ENCODE measurements at places on chromosomes 16 and 17.
A peak's percentile ranks its signal among the peaks of the same experiment; 100 is the strongest.

DNA sequence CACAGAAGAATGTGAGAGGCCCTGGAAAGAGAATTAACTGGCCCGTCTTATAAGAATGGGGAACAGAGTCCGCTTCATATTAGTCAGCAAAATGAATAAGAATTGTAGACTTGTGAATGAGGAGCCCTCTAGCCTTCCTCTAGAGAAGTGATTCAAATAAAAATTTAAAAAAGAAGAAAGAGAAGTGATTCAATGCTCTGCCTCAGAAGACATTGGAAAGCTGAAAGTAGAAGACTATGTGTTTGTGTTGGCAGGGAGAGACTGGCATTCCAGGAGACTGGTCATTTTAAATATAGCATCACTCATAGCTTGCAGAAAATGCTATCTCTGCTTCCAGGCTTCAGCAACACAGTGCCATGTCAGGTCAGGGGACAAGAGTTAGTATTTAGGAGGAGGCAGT lies 190.6 kb upstream of the HS3ST3A1 start:
- no peak for DNase-seq

DNA sequence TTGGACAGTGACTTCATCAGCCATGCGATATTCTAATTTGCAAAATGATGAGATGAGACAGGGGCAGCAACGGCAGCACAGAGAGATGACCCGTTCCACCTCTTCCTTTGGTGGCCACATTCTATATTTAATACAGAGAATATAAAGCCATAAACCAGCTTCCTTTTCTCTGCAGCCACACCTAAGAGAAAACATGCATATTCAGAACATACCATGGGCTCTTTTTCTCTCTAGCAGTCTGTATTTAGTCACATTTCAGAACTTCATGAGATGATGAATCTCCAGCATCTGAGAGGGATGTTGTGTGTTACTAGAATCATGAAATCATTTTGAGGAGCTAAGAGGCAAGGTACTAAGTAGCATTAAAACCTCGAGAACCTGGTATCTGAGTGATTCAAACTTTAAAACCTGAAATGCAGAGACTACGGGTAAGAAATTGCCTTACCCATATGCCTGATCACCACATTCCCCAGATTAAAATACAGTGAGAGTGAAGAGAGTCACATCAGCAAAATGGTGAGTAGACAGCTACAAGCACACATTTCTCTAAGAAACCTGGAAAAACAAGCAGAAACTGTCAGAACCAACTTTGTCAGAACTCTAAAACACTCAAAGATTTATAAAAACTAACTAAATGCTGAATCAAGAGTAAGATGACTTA lies 55.5 kb upstream of the CPHXL start:
- DNase-seq, result no peak

- DNase-seq, result no peak
Measured at GRCh38 chr17:50799582-50799981, 32.3 kb upstream of the ANKRD40CL start.

DNA sequence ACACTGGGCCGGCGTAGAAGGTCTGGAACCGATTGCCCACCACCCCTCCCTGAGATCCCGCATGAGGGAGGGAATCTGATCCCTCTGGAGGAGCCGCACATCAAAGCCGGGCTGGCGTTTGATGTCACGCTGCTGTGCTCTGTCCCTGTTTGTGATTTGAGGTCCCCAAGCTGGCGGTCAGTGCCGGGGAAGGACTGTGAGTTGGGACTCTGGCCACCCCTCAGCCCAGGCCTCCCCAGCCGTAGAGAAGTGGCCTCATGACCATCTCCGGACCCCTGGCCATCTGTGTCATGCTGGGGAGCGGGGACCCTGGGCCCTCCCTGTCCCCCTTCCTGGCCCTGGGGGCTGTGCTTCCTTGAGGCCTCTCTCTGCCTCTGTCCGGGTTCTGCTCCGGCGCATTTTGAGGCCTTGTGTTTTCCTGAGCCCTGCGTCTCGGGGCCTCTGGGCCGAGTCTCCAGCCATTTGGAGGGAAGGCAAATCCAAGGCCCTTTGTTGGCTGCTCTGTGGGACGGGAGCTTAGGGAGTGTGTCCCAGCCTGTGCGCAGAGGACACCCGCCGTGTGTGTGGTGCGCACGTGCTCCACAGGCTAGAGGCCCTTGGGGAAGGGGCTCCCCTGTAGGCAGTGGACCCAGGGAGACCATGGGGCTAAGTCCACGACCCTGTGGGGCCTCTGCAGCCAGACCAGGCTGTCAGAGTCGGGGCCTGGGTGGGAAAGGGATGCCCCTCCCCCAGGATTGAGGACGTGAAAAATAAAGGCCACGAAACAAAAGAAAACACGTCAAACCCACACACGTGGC lies 15.1 kb downstream of the ASPSCR1 start:
- DNase-seq, result no peak

DNA sequence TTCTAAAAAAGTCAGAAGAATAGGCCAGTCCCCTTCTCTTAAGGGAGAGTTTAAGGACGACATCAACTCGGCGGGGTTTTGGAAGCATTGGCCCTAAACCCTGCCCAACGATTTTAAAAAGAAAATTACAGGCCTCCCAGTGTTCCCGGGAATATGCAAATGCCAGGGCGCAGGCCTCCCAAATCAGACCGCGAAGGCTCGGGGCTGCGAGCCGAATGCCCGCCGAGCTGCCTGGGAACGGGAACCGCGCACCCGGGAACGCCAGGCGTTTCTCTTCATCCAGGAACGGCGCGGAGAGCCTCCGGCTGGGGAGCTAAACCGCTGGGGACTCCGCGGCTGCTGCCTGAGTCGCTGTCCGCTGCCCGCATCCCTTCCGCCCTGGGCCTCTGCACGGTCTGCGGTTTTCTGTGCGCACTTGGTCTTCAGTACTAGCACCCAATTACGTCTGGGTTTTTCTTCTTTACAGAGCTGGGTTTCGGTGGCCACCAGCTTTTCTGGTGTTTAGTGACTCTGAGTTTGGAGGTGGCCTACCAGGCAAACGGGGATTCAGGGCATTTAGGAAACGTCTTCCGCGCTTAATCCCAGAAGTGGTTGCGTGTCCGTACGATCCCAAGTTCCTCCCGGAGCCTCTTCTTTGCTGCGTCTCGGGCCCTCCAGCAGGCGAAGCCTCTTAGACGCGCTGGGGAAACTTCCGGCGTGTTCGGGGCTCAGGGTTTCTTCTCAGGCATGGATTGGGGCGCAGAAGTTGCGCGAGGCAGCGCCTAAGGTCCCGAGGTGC lies 5.7 kb downstream of the IRX5 start:
- DNase-seq, result no peak

GRCh38 chr17:3035256-3035967 lies 28.0 kb downstream of the OR1D5 start:
- DNase-seq, result no peak

DNA sequence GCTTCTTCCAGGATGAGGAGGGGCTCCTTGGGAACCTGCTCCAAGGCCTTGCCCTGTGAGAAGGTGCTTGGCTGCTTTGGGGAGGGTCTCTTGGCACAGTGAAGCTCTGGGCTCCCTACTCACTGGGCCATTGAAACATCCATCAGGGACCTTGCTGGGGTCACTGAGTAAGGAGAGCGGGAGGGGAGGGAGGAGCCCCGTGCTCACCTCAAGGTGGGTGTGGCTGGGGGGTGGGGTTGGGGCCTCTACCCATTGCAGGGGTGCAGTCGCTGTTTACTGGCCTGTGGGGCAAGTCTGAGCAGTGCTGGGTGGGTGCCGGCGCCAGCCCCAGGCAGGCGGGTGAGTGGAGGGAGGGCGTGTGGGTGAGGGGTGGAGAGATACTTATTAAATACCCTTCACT lies 9.9 kb downstream of the TNS4 start:
- no peak for DNase-seq

DNA sequence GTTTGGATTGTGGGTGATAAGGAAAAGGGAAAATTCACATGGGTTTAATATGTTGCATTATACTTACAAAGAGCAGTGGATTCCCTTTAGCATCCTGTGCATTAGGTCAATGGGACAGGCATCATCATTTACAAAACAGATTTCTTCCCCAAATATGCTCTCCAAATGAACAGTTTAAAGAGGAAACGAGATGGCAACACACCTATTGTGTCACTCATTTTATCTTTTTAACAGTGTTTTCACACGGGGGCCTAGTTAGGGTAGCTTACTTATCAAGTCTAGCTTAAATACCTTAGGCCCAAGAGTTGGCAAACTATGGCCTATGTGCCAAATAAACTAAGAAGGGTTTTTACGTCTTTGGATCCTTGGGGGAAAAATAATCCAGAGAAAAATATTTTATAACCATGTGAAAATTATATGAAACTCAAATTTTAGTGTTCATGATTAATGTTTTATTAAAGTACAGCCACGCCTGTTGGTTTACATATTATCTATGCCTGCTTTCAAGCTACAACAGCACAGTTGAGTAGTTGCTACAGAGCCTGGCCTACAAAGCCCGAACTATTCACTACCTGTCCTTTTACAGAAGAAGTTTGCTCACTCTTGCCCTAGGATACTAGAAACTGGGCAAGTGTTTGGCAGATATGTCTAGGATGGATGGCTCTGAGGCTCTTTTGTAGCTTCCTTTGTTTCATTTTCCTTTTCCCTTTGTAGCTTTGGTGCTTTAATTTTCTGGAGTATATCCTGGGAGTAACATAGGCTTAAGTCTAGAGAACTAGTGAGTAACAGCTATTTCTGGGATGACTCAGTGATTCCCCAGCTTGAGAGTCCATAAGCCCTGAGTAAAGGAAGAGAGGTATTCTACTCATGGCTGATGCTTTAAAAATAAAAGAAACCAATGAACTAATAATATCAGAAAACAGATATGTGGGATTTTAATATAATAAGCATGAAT lies 12.4 kb downstream of the NUP93 start:
- DNase-seq, result no peak

- DNase-seq, result no peak
Measured at GRCh38 chr16:11034481-11034931, 90.1 kb downstream of the CLEC16A start.

GRCh38 chr17:67276075-67276474 lies 31.1 kb upstream of the HELZ start:
- no peak for DNase-seq

DNA sequence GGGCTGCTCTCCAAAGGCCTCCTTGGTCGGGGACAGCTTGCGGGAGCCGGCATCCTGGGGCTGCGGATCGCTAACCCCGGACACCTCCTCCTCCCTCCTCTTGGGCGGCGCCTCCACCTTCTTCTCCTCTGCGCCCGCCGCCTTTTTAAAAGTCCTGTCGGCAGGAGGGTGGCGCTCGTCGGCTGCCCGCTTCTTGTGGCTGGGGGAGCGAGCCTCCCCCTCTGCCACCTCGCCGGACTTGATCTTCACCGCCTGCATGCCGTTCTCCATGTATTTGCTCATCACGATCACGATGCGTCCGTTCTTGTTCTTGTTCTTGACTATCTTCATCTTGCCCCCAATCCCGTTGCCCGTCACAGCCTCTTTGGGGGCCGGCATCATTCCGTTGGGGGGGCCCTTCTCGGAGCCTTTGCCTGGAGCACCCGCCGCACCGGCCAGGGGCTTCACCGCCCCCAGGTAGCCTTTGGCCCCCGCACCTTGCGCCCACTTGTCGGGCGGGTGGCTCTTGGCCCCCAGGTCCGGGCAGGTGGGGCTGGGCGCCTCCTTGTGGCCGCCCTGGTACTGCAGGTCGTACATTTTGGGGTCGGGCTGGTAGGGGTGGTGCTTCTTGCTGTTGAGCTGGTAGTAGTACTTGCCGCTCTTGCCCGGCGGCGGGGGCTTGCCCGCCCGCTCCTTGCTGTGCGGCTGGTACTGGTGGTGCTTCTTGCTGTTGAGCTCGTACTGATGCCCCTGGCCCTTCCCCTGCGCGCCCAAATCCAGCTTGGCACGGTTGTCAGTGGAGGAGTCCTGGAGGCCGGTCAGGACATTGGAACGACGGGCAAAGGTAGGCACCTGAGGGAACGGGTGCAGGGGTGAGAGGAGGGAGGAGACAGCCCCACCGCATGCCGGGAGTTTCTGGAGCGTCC lies 4.4 kb downstream of the CBX4 start:
- DNase-seq, result peak; percentile 50

DNA sequence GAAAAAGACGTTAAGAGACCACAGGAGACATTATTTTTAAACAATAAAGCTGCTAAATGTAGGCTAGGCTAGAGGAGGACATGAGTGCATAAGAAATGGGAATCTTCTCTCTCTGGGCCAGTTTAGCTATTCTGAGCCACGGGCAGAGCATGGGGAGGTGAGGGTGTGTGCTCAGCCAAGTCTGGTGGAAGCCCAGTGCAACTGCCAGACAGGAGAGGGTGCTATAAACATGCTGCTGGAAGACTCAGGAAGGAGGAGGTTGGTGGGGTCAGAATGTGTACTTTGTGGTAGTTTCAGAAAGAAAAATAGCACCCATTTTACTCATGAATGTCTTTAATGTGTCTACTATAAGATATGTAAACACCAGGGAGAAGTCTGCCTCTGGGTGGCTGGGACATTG lies 5.9 kb upstream of the SDK2 start:
- DNase-seq, result no peak

All from activated naive CD4-positive, alpha-beta T cell treated with anti-CD3 and anti-CD28 coated beads, Interleukin-2, amount 50 U/mL, for 16 hours (primary cell).